CD8-positive, alpha-beta T cell (primary cell): ENCODE measurements at places on chromosomes 4 and X.
A peak's percentile ranks its signal among the peaks of the same experiment; 100 is the strongest.

GRCh38 chr4:76641758-76642157 is 206.7 kb downstream of the SHROOM3 start:
- no peak for DNase-seq

DNA sequence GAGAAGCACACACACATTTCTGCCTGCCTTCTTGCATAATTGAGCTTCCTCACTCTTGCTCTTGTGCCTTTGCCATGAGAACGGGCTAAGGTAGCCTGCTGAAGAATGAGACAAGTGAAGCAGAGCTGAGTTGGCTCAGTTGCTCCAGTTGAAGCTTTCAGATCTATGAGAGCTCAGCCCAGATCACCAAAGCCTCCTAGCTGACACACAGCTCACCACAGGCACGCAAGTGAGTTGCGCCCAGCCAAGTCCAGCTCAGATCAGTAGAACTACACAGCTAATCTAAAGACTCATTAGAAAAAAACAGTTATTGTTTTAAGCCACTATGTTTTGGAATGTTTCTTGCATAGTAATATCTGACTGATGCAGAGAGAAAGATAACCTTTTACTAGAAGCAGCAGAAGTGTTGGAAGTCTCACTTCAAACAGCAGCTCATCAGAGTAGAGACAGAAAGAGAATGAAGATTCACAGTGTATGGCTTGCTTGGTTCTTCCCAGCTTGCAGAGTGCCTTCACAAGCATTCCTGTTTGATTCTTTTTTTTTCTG is 362.4 kb downstream of the MID1IP1 start:
- no peak for DNase-seq

GRCh38 chrX:22320236-22320873 is 47.6 kb downstream of the CBLL2 start:
- no peak for DNase-seq

DNA sequence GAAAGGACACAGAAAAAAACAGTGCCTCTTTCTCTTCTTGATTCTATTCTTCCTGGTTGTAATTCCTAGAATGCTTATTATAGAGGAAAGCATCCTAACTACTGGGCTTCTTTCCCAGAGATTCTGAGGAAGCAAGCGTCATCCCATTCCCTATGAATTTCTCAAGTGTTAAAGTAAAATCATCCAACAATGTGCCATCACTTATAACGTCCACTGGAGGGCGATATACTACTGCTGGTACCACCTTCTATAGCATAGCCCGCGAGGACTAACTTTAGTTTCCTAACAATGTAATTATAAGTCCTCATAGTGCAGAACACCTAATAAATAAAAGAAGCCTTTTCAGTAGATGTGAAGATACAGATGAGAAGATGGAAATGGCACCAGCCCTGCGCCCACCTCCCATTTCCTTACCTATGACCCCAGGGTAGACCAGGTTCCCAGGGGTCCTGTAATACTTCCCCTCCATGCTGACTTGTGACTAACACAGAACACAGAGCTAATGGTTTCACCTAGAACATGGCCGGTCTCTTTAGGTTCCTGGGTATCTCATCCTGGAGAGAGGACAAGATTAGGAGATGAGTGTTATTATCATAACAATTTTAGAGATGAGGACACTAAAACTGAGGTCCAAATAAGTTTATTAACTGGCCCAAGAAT is 4.2 kb downstream of the CENPVL3 start:
- peak; percentile 31 for DNase-seq

DNA sequence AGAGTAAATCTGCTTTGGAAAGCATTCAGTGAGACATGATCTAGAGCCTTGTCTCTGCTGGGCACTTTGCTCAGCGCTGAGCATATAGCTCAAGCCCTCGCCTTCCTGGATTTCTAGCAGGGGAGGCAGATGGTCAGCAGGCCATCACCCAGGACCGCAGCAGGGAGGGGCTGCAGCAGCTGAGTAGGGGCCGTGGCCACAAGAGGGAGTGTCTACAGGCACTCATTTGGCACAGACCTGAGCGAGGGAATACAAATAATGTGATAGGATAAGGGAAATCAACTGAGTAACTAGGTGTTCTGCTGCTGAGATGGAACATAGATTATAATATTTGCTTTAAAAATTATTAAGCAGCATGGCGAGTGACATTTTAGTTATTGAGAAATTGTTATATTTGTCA is 30.2 kb downstream of the OFD1 start:
- DNase-seq = no peak

GRCh38 chr4:41287005-41287404 is 30.3 kb downstream of the UCHL1 start:
- DNase-seq = no peak

- no peak for DNase-seq
Measured at GRCh38 chr4:154836513-154836912, 55.4 kb downstream of the RBM46 start.

DNA sequence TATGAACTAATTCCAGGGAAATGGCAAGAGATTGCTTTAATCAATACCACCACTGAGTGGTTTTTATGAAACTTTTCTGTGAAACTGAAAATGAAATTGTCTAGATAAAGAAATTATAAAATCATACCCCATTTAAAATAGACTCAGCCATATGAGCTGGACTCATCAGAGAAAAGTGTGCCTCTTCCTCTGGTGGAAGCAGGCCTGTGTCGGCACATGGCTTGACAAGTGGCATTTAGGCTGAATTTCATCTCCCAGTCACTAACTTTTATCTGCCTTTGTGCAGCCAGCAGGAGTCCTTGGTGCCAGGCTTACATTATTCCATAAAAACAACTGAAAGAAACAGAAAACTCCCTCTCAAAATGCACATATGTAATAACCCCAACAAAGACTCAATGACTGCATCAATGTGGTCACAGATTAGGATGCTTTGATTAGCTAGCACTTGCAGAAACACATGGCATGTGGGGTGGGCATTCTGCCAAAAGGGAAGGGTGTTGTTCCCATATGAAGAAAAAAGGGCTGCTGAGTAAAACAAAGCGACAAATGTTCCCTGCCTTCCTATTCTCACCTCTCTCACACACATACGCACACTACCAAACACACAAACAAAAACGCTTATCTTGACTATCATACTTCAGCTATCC is 232.3 kb downstream of the PABPC4L start:
- no peak for DNase-seq

DNA sequence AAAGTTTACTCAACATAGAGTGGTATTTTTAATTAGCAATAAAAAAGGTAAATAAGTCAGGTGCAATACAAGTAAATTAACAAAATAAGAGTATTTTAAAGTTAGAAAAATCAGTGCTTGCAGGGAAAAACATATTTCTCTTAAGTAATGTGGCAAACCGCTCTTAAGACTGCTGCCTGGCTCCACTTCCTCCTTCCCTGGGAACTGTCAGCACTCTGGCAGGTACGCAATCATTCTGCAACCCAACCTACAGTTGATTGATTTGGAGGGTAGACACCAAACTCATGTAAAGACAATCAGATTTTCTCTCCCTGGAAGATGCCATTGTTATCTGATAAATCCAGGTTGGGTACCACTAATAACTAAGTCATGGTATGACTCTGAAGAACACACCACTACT is 63.9 kb downstream of the PPP3CA start:
- no peak for DNase-seq
